Mesangial cell (primary cell): ENCODE measurements at places on chromosomes 13 and 19. TPM values are rescaled to one million over a fixed set of nuclear protein-coding genes. Genes with fewer than 3 reads are reported as not detected.

Gene NAPSA
- 0.65 and 0.76 TPM in 2 replicates for total RNA-seq

Gene ZNF611
- total RNA-seq: 8.1 and 9.1 TPM in 2 replicates

Gene DIAPH3
- total RNA-seq: 6.6 and 33.1 TPM in 2 replicates

Gene CEBPG
- total RNA-seq: 16.2 and 20.4 TPM in 2 replicates

Gene FXYD1
- 0.89 TPM in 1 of 2 replicates, not detected in the other for total RNA-seq

Gene DNAJB1
- total RNA-seq: 61.5 and 64.9 TPM in 2 replicates

Gene NFIX
- total RNA-seq: 6.7 and 16.2 TPM in 2 replicates

Gene ACP7
- total RNA-seq: not detected in 2 replicates

Gene KCNK6
- total RNA-seq: 5.7 and 8.5 TPM in 2 replicates

Gene ATP4B
- not detected in 2 replicates for total RNA-seq

Gene PDX1
- total RNA-seq: not detected in 2 replicates

Gene ZNF556
- total RNA-seq: 0.16 TPM in 1 of 2 replicates, not detected in the other

Gene TMEM59L
- total RNA-seq: 0.16 and 1.3 TPM in 2 replicates

Gene RNF225
- total RNA-seq: 0.13 TPM in 1 of 2 replicates, not detected in the other
